ENCODE measurements at places on chromosomes 7 and 10.

GRCh38 chr10:91200314-91201212, 19.9 kb upstream of the PCGF5 start:
- DNase-seq: no peak

DNA sequence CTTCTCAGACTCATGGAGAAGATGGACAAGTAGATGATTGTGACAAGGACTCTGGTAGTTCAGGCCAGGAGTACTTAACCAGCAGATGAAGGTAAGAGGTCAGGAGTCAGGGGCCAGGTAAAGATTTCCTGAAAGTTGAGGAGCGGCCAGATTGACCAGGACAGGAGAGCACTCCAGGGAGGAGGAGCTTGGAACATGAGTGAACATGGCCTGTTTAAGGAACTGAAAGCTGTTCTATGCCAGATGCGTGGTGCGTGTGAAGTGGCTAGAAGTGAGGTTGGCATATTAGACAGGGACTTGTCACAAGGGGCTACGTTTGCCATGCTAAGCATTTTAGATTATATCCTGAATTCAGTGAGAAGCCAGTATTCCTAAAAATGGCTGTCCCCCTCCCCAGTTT, 157.2 kb downstream of the WNT2 start:
- DNase-seq: no peak

GRCh38 chr10:84184517-84184916, 9.8 kb upstream of the CDHR1 start:
- DNase-seq: no peak

DNA sequence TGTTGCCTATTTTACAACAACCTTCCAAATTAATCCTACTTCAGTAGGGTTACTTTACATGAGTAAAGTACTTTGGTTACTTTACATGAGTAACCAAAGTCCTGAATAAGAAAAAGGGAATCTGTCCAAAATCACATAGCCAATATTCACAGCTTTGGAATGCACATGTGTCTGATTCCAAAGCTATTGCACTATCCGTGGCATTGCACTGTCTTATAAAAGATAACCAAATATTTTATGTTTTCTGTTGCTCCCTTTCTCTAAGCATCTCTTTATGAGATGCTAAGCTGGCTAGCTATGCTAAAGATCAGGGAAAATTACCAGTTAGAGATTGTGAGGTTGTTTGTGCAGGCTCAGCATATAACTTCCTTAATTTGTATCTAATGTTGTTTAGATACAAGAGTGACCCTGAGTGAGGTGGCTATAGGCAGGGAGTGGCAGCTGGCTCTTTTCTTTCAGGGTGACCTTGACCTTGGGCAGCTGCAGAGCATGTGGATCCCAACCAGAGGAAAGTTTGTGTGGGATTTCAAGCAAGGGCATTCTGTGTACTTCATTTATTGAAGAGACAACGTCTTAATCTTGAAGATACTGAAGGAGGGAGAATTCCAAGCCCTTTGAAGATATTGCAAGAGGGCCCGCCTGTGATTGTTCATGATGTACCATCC, 366.1 kb upstream of the ANKRD30A start:
- DNase-seq: no peak

DNA sequence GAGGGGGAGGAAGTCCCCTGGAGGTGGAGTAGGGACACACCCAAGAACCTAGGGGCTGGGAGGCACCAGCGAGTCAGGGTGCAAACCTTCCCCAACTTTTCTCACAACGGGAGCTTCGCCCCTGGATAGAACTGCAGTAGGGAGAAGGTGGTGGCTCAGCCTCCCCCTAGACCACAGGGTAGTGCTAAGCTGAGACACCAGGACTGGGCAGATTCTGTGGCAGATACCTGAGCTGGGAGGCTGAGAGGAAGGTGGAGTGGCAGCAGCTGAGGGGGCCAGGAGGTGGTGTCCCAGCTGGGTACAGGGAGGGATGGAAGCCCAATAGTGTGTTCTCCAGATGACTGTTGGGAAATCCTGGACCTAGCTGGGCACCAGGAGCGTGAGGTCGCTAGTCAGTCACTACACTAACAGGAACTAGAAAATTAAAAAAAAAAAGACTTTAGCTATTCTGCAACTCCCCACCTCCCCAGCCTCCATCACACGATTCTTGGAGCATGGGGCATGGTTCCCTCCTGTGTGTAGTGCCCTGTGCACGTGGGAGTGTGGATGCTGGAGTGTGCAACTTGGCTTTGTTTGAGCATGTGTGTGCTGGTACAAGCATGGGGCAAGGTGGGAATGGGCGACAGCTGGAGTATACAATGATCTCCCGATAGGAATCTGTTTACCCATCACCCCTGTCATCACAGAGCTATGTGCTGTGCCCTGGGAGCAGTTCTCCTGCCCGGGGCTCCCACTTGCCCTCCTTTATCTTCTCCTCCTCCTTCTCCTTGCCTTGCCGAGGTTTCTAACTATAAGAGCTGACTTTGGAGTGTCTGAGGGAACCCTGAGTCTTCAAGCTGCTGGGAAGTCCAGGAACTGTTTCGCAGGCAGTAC, 8.8 kb upstream of the TRPV6 start:
- DNase-seq: no peak

- DNase-seq: no peak
Measured at GRCh38 chr10:121404611-121405010, 193.6 kb downstream of the FGFR2 start.

DNA sequence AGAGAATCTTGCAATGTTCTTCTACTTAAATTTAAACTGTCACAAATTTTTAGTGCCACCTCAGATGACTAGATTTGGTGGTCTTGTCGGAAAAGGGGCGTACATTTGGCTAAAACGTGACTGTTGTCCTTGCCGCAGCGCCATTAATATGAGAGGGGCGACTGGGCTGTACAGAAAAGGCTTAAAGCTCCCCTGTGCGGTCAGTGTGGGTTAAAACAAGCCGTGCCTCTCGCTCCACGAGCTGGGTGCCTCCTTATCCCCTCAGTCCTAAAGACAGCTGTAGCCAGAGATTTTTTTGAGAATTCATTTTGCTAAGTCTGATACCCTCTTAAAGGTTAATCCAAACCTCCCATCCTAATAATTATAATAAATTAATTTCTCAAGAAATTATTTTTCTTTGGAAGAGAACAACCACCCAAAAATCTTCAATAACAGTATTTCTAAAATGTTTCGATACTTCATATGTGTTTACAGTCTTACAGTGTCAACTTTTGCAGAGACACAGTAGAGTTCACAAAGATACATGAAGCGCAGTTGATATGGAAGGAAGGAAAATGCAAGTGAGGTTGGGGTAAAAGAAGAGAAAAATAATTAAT, 68.6 kb downstream of the C7orf25 start:
- peak; percentile 68 for DNase-seq

GRCh38 chr10:52226197-52226847, 87.8 kb upstream of the DKK1 start:
- DNase-seq: no peak

- DNase-seq: no peak
Measured at GRCh38 chr7:149875396-149875795, 1.6 kb downstream of the ATP6V0E2 start.

- DNase-seq: no peak
Measured at GRCh38 chr10:87656431-87657072, 3.1 kb upstream of the PAPSS2 start.

- DNase-seq: no peak
Measured at GRCh38 chr10:81848514-81848913, 26.5 kb upstream of the NRG3 start.

GRCh38 chr7:152521420-152522337, 85.9 kb upstream of the KMT2C start:
- DNase-seq: no peak

DNA sequence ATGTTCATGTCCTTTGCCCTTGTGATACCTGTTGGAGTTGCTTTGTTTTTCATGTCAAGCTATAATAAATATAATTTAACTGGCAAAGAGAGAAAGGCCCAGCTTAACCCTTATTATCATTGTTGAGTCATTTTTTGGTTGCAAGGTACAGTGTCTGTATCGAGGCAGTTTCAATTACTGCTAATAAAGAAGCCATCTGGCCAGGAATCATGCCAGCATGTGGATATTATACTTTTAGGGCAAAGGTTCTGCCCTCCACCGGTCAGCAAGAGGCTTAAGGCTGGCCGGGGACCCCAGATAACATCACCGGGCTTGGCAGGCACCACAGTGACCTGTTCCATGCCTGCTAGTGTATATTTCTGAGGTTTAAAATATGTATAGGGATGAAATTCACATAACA, 9.0 kb upstream of the CYP3A4 start:
- DNase-seq: no peak

GRCh38 chr7:20079080-20079479, 138.1 kb downstream of the MACC1 start:
- no peak for DNase-seq

DNA sequence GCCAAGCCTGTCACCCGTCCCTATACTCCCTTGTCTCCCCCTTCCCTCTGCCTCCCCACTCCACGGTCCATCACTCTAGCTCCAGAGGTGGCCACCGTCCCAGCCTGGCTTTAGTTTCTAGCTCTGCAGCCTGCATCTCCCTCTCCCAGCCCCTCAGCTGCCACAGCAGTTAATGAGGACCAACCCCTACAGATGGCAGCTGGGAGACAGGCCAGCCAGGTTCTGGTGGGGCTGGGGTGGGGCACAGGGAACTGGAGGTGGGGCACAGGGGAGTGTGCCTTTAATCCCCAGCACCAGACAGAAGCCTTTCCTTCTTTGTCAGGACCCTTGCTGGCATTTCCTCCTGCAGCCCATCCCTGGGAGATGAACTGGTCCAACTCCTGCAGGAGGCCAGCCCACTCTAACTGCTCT, 21.1 kb downstream of the UNC5B start:
- no peak for DNase-seq

DNA sequence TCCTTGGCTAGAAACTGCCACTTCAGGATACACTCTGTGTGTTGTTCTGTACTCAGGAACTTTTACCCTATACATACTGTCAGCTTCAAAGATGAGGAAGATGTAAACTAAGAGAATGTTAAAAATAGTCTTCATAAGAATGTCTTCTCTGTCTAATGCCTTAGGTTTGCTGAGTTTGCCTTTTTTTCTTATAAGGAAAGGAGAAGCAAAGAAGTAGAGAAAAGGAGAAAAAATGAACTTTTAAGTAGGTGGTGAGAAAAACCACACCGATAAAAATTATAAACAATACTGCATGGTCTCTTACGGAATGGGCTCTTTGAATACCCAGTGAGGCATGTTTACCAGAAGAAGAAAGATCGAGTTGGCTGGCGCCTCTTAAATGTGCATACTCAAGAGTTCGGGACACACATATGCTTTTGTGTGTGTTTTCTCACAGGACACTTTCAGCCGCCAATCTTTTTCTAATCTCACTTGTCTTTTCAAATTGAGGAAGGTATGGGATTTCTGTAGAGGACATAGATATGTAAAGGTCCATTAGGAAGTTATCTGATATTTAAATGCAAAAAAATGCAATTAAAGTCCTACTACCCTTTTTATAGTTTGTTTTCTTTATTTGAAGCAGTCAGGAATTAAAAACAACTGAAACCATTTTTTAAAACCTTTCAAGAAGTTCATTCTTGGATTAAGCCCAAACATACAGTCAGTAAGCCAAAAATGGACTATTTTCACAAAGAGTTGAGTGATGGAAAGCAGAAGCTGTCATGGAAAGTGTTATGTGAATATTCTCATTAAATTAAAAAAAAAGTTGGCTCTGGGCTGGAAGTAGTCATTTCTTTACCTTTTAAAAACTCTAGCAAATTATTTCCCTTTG, 100.6 kb upstream of the MDFIC start:
- no peak for DNase-seq

- DNase-seq: no peak
Measured at GRCh38 chr7:29019387-29019786, 61.3 kb upstream of the TRIL start.

- peak; percentile 16 for DNase-seq
Measured at GRCh38 chr10:59227136-59227673, 50.8 kb downstream of the PHYHIPL start.
